Chondrocyte (in vitro differentiated cells): ENCODE measurements at places on chromosomes 1 and 21. TPM values are rescaled to one million over a fixed set of nuclear protein-coding genes. Genes with fewer than 3 reads are reported as not detected.
A peak's percentile ranks its signal among the peaks of the same experiment; 100 is the strongest.

Gene THEMIS2
- total RNA-seq: 1.2 to 3.9 TPM (median 1.6 TPM) in 3 replicates

DNA sequence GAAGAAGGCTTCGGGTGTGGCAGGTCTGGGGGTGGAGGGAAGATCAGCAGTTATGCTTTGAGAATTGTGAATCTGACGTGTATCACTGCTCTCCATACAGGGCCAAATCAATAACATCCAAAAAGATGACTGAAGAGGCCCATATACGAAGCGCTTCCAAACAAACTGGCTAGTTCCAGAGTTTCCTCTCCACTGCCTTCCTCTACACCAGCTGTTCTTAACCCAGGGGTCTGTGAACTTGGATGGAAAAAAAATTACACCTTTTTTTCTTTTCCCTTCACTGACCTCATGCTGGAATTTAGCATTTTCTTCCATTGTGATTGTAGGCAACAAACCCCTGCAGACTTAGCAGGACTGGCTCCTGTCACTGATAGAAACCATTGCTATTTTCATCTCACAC, 77.1 kb upstream of the NBL1 start:
- H3K27ac ChIP-seq: no peak overlapping the region
- no peak for DNase-seq
- peaks cover 5% of the 10 kb centered on the region for H3K27me3 ChIP-seq
- peaks cover 2% of the 10 kb centered on the region for H3K36me3 ChIP-seq

DNA sequence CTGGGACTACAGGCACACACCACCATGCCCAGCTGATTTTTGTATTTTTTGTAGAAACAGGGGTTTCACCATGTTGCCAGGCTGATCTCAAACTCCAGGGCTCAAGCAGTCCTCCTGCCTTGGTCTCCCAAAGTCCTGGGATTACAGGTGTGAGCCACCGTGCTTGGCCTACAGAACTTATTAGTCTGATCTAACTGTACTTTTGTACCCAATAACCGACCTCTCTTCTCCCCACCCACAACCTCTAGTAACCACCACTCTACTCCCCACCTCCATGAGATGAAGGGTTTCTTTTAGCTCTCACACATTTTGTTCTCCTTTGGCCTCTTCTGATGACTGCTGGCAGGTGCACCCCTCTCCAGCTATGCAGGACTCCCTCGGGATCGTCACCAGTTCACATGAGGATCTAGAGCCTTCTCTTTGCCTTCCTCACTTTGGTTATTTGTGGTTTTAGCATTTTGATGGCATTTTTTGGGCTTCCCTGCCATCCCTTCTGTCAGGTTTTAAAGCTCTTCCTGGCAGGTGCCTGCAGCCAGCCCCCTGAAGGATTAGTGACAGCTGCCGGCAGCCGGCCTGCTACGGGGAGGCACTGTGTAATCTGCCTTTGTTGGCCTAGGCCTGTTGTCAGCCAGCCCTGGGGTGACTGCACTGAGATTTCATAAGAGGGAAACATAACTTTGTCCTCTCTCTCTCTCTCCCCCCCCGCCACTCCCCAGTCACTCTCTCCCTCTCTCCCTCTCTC, 99.8 kb upstream of the ATP1A1 start:
- no peak overlapping the region for H3K4me3 ChIP-seq
- H3K27me3 ChIP-seq: peaks cover 15% of the 10 kb centered on the region
- H3K27ac ChIP-seq: no peak overlapping the region
- no peak for DNase-seq
- H3K36me3 ChIP-seq: no peaks in the 10 kb centered on the region
- peaks cover 2% of the 10 kb centered on the region for H3K4me1 ChIP-seq

- H3K36me3 ChIP-seq: no peaks in the 10 kb centered on the region
- DNase-seq: no peak
- H3K27ac ChIP-seq: no peak overlapping the region
- no peaks in the 10 kb centered on the region for H3K27me3 ChIP-seq
- peaks cover 21% of the 10 kb centered on the region for H3K4me1 ChIP-seq
Measured at GRCh38 chr1:109188781-109189180, 24.9 kb upstream of the SARS1 start.

- peak overlapping the region; percentile 81 for H3K27ac ChIP-seq
- H3K36me3 ChIP-seq: no peaks in the 10 kb centered on the region
- no peaks in the 10 kb centered on the region for H3K27me3 ChIP-seq
- no peak for DNase-seq
- peaks cover 86% of the 10 kb centered on the region for H3K4me1 ChIP-seq
Measured at GRCh38 chr1:39167632-39168209, 36.8 kb upstream of the MACF1 start.

- DNase-seq: no peak
- no peak overlapping the region for H3K27ac ChIP-seq
- H3K27me3 ChIP-seq: peaks cover 13% of the 10 kb centered on the region
- no peak overlapping the region for H3K4me3 ChIP-seq
Measured at GRCh38 chr1:99251308-99251707, 13.0 kb upstream of the PLPPR4 start.

Gene EFNA1
- 10.9 to 27.6 TPM (median 12.6 TPM) in 3 replicates for total RNA-seq

GRCh38 chr1:156767879-156768604, 707 bp downstream of the PRCC start:
- peaks cover 41% of the 10 kb centered on the region for H3K4me1 ChIP-seq
- H3K36me3 ChIP-seq: peaks cover 6% of the 10 kb centered on the region
- H3K27me3 ChIP-seq: no peaks in the 10 kb centered on the region
- H3K4me3 ChIP-seq: no peak overlapping the region
- H3K27ac ChIP-seq: no peak overlapping the region

GRCh38 chr1:245310571-245311531, 156.1 kb downstream of the KIF26B start:
- H3K36me3 ChIP-seq: peaks cover 3% of the 10 kb centered on the region
- no peaks in the 10 kb centered on the region for H3K27me3 ChIP-seq
- H3K4me3 ChIP-seq: peak overlapping the region; percentile 56
- peaks cover 12% of the 10 kb centered on the region for H3K4me1 ChIP-seq
- peak overlapping the region; percentile 66 for H3K27ac ChIP-seq
- no peak for DNase-seq

GRCh38 chr1:87336623-87337067, 8.0 kb downstream of the LMO4 start:
- peaks cover 15% of the 10 kb centered on the region for H3K36me3 ChIP-seq
- peaks cover 43% of the 10 kb centered on the region for H3K4me1 ChIP-seq
- H3K4me3 ChIP-seq: no peak overlapping the region

GRCh38 chr1:218426343-218426657, 81.2 kb downstream of the TGFB2 start:
- H3K4me3 ChIP-seq: no peak overlapping the region
- no peaks in the 10 kb centered on the region for H3K27me3 ChIP-seq
- peaks cover 6% of the 10 kb centered on the region for H3K36me3 ChIP-seq
- H3K27ac ChIP-seq: peak overlapping the region; percentile 64

Gene AQP10
- not detected in 3 replicates for total RNA-seq

DNA sequence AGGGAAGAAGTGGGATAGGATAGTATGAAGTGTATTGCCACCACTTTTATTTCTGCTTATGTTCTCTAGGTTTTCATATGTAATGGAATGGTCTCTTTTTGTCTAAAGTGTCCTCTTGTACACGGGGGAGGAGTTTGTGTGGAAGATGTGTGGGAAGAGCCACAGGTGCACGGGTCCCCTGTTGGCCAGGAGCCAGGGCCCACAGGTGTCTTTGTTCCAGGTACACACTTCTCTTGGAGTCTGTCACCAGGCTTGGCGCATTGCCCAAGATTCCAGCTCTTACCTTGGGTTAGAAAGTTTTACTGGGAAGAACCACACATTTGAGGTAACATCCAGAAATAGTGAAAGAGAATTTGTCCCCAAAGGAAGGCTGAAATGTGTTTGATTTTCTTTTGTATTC, 10.5 kb downstream of the TENT5C start:
- H3K27me3 ChIP-seq: peaks cover 16% of the 10 kb centered on the region
- H3K4me1 ChIP-seq: peaks cover 5% of the 10 kb centered on the region
- H3K4me3 ChIP-seq: no peak overlapping the region
- H3K36me3 ChIP-seq: no peaks in the 10 kb centered on the region

DNA sequence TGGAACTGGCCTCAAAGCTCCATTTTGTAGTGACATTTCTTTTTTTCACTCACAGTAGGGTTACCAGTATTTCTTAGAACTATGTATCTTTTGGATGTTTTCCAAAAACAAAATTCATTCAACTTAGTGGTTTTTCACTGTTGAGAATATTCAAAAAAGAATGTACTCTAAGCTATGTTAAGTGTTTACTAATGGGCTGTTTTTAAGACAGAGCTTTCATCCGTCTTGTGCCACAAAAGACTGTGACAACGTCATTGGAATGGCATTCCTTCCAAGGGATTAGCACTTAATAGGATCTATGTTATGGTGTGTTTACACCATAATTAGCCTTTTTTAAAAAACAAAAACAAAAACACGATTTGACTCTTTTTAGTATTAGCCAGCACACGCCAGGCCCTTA, 66.8 kb downstream of the TTC3 start:
- H3K4me3 ChIP-seq: no peak overlapping the region
- DNase-seq: no peak
- H3K27ac ChIP-seq: peak overlapping the region; percentile 73
- H3K27me3 ChIP-seq: no peaks in the 10 kb centered on the region
- H3K36me3 ChIP-seq: peaks cover 51% of the 10 kb centered on the region
- peaks cover 20% of the 10 kb centered on the region for H3K4me1 ChIP-seq

Gene LRRC71
- not detected in 3 replicates for total RNA-seq

Gene CELA2B
- total RNA-seq: not detected in 3 replicates

DNA sequence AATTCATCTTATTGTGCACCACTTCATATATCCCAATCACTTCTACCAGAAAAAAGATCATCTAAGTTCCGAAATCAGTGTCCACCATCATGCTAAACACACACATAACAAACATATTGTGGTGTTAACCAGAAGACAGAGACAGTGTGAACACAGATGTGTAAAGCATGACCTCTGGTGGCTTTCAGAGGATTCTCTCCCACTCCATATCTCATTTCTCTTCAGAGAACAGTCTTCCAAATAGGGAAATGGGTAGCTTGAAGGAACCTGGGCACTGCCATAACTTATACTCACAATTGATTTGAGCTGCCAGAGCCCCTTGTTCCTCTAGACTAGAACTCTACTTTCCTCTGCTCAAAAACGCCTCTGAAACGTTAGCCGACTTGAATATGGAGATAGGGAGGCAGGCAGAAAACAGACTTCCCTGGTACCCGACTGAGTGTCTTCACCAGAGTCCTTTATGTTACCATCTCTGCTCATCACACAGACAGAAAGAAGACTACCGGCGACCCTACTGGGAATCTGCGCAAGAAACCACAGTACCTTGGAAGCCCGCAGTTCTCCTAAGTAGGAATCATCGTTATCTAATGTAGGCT, 1.8 kb upstream of the ELAPOR1 start:
- H3K4me3 ChIP-seq: no peak overlapping the region
- H3K36me3 ChIP-seq: no peaks in the 10 kb centered on the region
- peak overlapping the region; percentile 24 for H3K27ac ChIP-seq
- H3K4me1 ChIP-seq: peaks cover 20% of the 10 kb centered on the region
- peaks cover 29% of the 10 kb centered on the region for H3K27me3 ChIP-seq
- DNase-seq: no peak

Gene S100A7A
- not detected in 3 replicates for total RNA-seq

Gene ATF3
- 3.5 to 54.5 TPM (median 50.2 TPM) in 3 replicates for total RNA-seq

DNA sequence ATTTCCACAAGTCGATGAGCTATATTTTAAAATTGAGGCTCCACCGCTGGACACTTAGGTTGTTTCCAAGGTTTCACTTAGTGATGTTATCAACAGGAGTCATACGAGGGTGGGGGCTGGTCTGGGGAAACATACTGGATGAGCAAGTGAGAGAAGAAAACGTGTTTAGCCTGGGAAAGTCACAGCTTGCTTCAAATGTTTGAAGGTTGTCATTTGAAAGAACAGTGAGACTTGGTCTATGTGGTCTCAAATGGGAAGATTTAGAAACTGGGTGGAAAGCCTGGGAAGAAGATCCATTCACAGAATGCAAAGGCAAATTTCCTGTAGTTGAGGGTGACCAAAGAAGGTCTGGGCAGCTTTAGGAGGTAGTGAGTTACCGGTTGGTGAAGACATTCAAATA, 9.9 kb upstream of the DYRK1A start:
- H3K4me3 ChIP-seq: no peak overlapping the region
- H3K27ac ChIP-seq: no peak overlapping the region
- no peaks in the 10 kb centered on the region for H3K36me3 ChIP-seq
- H3K4me1 ChIP-seq: no peaks in the 10 kb centered on the region

GRCh38 chr1:231683439-231684165, 57.0 kb downstream of the DISC1 start:
- H3K4me3 ChIP-seq: no peak overlapping the region
- no peak overlapping the region for H3K27ac ChIP-seq
- peaks cover 4% of the 10 kb centered on the region for H3K36me3 ChIP-seq
- H3K27me3 ChIP-seq: no peaks in the 10 kb centered on the region
- DNase-seq: no peak

Gene PTPRC
- total RNA-seq: not detected in 3 replicates

GRCh38 chr1:116325922-116326321, 47.1 kb upstream of the ATP1A1 start:
- H3K27me3 ChIP-seq: no peaks in the 10 kb centered on the region
- DNase-seq: no peak
- peaks cover 16% of the 10 kb centered on the region for H3K4me1 ChIP-seq
- no peaks in the 10 kb centered on the region for H3K36me3 ChIP-seq
- H3K4me3 ChIP-seq: no peak overlapping the region
- H3K27ac ChIP-seq: no peak overlapping the region

DNA sequence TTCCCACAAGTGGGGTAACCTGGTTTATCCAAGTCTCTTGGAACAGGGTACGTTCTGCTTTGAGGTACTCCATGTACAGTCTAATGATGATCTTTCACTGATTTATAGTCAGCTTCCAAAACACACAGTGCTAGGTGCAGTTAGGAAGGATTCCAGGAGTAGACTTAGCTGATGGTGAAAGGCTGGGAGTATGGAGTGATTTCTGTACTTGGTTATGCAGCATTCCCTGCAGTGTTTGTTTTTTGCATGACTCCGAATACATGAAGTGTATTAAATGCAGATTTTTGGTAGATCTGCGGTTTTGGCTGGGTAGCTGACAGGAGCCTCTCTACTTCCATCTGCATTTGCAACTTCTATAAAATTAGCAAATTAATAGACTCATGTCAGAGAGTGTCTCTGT, 3.7 kb downstream of the HMGN2 start:
- peaks cover 36% of the 10 kb centered on the region for H3K4me1 ChIP-seq
- H3K27me3 ChIP-seq: no peaks in the 10 kb centered on the region
- no peak overlapping the region for H3K27ac ChIP-seq
- H3K36me3 ChIP-seq: peaks cover 26% of the 10 kb centered on the region

DNA sequence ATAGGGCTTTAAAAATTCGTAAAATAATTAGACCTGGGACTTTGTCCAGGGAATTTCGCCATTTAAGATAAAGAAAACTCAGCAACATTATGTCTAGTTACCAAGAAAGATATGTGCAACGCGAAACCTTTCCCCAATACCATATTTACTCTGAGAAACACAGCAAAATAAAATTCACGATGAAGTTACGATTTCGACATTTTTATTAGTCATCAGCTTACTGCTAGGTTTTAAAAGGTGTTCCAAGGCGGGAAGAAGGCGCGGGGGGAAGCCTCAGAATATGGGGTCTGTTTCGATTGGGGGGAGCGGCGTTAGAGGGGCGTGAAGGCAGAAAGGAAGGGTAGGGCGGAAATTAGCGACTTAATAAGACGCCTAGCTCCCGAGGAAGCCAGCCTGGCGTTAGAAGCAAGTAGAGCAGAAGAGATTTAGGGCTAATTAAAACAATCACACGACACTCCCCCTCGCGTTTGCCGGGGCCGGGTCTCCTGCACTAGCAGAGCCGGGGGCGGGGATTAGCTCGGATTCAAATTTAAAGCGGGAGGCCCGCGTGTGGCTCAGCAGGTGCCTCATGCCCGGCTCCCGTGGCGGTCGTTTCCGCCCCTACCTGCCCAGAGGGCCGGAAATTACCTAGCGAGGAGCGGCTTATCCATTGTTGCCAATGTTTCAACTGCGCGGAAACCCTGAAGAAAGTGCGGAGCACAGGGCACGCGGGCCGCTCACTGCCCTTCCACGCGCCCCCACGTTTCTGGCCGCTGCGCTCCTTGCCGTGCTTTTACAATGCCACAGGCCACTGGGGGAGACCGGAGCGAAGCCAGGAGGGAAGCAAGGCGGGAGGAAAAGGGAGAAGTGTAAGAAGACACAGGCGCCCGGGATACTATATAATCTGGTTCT, 795 bp upstream of the POU2F1 start:
- H3K27ac ChIP-seq: peak overlapping the region; percentile 94
- peaks cover 5% of the 10 kb centered on the region for H3K36me3 ChIP-seq
- DNase-seq: peak; percentile 94
- H3K27me3 ChIP-seq: no peaks in the 10 kb centered on the region
